Left renal cortex interstitium (tissue), 4 donors: ENCODE measurements at places on chromosomes 11 and 22.

DNA sequence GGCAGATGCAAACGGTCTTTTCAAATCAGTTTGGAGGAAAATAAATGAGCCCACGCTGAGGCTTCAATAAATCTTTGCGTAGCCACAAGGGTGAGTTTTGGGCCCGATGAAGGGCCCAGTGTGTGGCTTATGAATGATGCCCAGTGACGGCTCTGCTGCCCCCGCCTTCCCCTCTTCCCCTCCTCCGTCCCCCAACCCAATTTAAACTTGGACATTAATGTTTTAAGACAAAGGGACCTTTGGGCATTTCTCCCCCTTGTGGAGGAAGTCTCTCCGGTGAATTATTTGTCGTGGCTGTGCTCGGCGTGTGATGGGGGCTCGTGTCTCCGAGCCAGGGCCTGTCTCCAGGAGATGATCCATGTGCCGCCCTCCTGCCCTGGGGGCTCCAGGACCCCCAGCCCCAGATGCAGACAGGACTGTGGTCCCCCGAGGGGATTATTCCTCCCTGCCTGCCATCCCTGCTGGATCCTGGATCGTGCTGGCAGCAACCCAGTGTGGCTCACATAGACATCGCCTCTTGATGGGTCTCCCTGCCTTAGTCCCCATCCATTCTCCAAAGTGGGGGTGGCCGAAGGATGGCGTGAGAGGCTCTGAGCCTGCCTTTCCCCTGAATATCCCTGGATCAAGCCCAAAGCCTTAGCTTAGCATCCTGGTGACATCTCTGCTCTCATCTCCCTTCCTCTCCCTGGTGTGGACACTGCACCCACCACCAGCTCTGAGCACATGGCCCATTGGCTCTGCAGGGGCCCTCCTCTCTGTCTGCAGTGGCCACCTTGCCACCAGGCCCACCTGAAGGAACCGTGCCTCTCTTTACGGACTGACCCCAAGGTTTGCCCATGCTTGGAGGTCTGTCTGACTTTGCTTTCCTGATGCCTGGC is 56.4 kb downstream of the SMIM38 start:
- DNase-seq, result no peak

- DNase-seq, result no peak
Observed at GRCh38 chr11:108662700-108663099, 2.2 kb upstream of the DDX10 start.

DNA sequence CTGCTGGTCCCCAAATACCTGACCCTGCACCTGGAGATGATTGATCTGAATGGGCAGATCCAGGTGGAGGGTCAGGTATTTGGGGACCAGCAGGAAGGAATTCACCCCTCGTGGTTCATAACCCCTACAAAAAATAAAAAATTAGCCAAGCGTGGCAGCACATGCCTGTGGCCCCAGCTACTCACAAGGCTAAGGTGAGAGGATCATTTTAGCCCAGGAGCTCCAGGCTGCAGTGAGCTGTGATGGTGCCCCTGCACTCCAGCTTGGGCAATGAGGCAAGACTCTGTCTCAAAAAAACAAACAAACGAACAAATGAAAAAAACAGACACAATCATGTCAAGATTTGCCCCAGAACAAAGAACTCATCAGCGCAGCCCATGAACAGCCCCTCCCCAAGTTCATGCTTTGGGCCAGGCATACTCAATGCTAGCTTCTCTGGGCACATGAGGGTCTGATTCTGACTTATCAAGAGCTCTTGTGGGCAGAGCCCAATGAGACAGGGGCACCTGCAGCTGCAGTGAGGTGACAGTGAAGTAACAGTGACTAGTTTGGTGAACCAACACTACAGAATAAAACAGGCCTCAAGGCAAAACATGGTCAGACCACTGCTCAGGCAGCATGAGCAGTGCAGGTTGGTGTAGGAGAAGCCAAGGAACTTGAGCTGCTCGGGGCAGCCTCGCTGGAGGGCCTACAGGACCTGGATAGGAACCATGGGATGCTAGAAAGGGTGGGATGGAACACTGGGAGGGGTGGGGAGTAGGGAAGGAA is 10.2 kb upstream of the FCHSD2 start:
- DNase-seq, result no peak

- DNase-seq, result no peak
Observed at GRCh38 chr11:132405728-132406127, 1035.3 kb downstream of the NTM start.

DNA sequence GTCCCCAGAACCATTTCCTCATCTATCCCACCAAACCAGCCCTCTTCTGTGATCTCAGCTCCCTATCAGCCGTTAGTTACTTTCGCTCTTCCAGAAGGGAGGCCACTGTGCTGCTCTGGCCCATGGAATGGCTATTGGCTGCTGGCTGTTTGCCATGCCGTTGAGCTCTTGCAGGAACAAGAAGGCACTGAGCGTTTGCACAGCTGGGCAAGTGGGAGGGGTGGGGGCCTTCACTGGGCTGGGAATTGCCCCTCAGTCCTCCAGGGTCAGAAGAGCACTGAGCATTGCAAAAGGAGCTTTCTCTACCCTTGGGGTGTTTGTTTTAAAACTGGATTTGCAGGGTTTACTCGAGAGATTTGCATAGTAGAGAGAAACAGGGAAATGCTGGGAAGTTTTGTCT is 129.0 kb upstream of the PARVA start:
- no peak for DNase-seq

DNA sequence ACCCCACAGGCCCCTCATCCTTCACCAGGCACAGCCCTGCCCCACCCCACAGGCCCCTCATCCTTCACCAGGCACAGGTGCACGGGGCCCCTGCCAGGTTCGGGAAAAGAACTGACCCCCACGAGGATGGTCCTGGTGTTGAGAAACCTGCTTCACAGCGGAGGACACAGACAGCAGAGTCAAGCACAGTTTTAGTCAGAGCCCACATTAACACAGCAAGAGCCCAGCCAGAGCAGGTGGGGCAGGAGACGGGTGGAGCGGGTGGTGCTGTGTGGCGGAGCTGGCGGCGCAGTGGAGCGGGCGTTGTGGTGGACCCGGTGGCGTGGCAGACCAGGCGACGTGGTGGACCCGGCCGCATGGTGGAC is 1085.5 kb downstream of the BRD1 start:
- no peak for DNase-seq

- DNase-seq, result peak; percentile 52
Observed at GRCh38 chr11:116605543-116606459, 167.0 kb downstream of the BUD13 start.

DNA sequence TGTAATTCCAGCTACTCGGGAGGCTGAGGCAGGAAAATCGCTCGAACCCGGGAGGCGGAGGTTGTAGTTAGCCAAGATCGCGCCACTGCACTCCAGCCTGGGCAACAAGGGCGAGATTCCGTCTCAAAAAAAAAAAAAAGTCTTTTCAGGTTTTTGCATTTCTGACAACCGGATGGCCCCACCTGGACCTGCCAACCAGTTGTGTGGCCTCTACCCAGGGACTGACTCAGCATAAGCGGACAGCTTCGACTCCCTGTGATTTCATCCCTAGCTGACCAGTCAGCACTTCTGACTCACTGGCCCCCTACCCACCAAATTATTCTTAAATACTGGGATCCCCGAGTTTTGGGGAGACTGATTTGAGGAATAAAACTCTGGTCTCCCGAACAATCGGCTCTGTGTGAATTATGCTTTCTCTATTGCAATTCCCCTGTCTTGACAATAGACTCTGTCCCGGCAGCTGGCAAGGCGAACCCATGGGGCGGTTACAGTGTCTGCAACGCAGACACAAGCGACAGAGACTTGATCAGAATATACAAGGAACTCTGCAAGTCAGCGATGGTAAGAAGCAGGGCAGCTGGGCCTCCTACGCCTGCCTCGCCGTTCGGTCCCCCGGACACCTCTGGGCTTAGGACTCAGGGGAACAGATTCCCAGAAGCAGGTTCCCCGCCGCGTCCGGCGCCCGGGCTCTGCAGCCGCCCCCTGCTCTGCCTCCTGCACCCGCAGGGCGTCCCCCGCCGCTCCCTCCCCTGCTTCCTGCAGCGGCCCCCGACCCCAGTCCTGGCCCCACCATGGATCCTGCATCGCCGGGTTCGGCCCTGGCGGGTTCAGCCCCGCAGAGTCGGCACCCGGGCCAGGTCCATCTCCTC is 741 bp upstream of the TALDO1 start:
- no peak for DNase-seq

GRCh38 chr11:4054643-4055042 is 40.0 kb upstream of the RRM1 start:
- no peak for DNase-seq

DNA sequence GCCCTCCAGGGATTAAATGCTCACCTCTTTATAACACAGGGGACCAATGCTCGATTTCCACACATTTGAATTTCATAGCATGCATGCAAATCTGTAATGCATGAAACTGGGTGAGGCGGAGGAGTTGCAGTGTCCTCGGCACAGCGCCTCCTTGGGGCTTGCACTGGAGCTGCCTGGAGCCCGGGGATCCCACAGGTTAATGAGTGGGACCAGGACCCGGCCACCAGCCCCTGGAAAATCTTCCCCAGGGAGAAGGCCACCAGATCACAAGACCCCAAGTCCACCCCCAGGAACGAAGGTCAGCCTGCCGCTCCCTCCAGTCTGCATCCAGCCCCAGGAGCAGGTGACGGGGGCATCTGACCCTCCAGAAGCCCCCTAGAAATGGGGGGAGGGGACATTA is 119.1 kb downstream of the MN1 start:
- DNase-seq, result no peak

DNA sequence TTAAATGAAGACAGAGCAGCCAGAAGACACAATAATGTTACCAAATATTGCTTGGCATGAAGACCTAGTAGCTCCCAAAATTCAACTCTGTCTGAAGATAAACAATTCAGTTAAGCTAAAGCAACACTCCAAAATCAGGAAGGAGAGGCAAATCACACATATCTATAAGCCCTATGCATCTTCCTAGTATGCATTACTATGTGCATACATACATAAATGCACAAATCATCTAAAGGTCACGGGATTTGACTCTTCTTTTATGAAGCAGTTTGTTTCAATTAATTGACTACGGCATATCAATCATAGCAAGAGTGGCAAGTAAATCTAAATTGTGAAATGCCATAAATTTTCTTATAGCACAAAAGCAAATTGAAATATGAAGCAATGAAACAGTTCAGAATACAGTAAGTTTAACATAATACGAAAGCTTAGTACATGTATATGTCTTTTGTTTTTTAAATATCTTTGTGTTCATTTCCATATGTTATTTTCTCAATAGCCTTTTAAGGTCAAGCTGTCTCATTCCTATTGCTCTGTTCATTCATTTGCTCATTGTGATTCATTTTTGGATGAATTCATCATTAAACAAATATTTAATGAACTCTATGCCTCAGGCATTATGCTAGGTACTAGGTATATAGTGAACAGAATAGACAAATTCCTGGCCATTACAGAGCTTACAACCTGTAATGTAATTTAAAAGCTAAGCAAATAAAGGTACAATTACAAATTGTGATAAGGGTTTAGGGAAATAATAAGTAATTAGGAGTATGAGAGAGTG is 540.5 kb downstream of the DLG2 start:
- DNase-seq, result no peak

- no peak for DNase-seq
Observed at GRCh38 chr11:114060392-114061047, 1.0 kb downstream of the ZBTB16 start.

DNA sequence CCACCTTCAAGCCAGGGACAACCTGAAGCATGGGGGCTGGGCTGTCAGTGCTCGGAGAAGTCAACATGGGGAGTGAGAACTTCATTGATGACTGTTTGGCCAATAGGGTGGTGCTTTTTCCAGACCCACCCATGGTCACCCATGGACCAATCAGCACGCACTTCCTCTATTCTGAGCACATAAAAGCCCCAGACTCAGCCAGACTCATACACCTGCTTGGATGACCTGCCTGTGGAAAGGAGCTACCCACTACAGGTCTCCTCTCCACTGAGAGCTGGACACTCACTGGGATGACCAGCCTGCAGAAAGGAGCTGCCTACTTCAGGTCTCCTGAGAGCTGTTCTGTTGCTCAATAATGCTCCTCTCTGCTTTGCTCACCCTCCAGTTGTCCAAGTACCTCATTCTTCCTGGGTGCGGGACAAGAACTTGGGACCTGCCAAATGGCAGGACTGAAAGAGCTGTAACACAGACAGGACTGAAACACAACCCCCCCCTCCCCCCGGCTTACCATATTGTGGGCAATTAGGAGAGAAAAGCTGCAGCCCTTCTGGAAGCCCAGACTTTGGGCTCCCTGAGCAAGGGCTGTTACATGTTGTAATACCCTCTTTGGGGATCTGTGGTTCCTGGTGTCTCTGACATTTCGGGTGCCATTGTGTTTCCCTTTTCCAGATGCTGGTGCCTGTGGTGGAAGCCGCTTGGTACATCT is 44.4 kb upstream of the WNT11 start:
- DNase-seq, result no peak

- no peak for DNase-seq
Observed at GRCh38 chr11:127804747-127805400, 782.5 kb downstream of the ETS1 start.

DNA sequence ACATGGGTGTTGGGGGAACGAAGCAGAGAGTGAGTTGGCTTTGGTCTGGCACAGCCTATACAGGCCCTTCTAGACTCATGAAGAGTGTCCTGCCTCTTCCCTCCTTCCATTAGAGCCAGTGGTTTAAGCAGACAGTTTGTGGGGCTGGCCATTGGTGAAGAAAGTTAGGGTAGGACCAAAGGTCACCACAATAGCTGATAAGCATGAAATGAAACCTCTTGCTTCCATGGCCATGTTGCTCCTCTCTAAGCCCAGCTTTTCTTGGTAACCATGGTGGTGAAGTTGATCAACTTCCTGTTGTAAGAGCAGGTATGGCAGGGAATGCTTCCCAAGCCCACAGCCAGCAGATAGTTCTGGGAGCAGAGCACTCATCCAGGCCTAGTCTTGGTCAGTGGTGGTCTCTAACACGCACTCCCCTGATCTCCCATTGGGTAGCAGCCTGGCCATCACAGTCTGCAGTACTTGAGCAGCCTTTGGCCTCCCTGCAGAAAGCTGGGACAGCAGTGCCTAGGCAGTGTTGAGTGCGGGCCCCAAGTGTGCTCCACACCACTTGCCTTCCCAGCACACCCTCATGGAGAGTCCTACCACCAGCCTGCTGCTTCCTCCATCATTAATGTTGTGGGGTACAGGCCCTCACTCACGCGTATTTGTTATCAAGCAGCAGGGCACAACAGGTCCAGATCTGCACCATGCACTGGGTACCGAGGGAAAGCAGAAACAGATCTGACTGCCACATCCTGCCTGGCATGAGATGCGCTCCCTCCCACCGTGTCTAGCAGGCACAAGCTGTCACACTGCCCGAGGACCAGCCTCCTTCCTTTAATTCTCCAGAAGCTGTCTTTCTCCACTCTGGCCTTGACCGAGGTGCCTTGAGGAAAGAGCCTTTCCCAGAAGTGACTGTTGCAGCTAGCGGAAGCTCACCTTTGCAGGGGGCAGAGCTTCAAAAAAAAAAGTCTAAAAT is 65.8 kb upstream of the SUSD2 start:
- no peak for DNase-seq
